Muscle of arm (tissue), 14 donors: ENCODE measurements at places on chromosomes 12 and 14. TPM values are rescaled to one million over a fixed set of nuclear protein-coding genes. Genes with fewer than 3 reads are reported as not detected.

DNA sequence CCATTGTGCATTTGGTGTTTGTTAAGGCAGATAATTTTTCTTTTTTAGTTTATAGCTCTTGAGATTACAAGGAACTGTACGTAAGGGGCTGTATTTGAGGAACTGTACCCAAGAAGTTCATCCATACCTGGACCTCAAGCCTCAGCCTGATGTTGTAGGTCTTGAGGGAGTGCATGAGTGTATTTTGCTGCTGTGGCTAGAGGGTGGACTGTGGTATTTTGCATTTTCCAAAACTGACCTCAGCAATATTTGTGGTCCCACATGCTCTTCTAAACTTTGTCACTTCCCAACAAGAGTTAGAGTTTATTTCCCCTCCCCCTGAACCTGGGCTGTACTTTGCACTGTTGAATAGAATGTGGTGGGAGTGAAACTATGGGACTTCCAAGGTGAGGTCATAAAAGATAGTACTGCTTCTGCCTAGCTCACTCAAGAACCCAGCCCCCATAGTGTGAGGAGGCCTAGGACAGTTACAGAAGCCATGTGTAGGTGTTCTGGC is 42.2 kb upstream of the FBXO33 start:
- DNase-seq: no peak

DNA sequence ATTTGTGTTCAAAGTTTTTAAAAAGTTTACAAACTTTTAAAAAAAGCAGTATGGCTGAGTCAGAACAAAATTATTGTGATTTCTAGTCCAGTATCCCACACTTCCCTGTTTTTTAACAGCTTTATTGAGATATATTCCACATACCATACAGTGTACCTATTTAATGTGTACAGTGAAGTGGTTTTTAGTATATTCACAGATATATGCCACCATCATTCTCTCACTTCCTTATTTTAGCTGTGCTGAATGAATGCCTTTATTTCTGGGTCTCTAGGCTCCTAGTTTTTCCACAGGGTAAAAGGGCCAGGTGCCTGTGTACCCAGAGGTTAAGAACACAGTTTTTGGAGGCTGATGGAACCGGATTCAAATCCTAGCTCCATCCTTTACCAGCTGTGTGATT is 58.9 kb upstream of the SRSF5 start:
- DNase-seq: no peak

GRCh38 chr12:46546634-46547273 is 174.2 kb upstream of the SLC38A2 start:
- DNase-seq: no peak

GRCh38 chr12:57936513-57936883 is 4.9 kb upstream of the ATP23 start:
- no peak for DNase-seq

DNA sequence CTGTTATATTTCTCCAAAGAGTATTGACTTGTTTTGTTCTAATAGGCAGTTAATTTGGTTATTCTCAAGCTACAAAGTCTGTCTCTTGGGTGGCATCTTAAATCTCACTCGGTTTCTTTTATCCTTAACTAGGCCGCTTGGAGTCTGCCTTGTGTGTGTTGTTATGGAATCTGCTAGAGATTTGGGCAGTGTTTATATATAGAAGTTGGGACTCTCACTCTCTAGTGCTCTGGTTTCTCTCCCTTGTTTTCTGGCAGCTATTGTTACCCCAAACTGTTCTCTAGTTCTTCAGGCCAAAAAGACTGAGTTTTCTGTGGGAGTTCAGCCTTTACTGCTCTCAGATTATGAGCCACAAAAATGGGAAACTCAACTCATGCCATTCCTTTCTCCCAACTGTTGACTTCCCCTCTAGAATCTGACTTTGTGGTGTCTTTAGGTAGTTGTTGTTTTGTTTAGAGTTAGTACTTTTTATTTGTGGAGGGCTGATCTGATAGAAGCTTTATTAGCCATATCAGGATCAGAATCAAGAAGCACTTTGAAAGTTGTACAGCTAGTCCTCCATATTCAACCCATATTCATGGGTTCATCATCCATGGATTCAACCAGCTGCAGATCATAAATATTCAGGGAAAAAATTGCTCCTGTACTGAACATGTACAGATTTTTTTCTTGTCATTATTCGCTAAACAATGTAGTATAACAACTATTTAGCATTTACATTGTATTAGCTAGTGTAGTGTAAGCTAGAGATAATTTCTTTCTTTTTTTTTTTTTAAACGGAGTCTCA is 11.2 kb downstream of the PSMA6 start:
- DNase-seq: no peak

DNA sequence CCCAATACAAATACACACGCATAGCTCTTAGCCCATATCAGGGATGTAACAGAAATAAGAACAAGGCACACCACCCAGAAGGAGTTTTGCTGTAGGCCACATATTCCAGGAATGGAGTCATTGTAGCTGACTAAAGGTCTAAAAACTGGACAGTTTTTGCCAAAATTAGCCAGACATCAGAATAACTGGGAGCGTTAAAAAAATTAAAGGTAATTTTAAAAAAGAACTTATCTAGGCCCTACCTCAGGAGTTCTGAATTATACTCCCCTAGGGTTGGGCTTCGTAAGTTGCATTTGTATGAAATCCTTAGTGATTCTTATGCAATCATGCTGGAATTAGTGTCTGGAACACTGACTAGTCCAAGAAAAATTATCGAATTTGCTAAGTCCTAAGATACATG is 987.7 kb downstream of the GALC start:
- no peak for DNase-seq

GRCh38 chr12:104600036-104600712 is 143.4 kb downstream of the CHST11 start:
- DNase-seq: no peak

GRCh38 chr12:20624718-20625117 is 70.4 kb upstream of the SLCO1C1 start:
- DNase-seq: no peak

DNA sequence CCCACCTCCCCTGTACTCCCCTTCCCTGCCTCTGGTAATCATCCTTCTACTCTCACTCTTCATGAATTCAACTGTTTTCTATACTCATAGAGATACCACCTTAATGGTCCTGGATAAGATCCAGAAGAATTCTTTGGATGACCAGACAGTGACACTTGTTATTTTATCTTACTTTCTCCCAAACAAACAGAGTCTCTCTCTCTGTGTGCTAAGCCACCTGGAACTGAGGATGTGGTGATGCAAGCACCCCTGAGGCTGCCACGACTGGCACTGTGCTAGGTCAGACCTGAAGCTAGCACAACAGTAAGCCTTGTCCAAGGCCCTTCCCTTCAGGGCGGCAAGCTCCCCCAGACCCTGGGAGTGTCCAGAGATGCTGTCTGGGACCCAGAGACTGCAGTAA is 250.2 kb downstream of the C12orf50 start:
- DNase-seq: no peak

GRCh38 chr14:28294834-28295440 is 471.6 kb upstream of the FOXG1 start:
- DNase-seq: no peak

DNA sequence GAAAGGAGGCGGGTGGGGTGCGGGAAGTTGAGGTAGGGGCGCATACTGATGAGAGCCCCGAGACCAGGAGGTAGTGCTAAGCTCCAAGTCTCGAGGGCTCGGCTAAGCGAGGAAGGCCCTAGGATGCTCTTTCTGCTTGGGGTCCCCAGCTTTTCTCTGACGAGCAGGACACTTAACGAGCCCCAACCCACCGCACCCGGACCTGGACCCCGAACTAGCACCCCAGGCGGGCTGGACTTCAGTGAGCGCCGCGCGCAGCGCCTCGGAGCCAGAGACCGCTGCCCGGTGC is 4.7 kb upstream of the C1QL4 start:
- DNase-seq: no peak

DNA sequence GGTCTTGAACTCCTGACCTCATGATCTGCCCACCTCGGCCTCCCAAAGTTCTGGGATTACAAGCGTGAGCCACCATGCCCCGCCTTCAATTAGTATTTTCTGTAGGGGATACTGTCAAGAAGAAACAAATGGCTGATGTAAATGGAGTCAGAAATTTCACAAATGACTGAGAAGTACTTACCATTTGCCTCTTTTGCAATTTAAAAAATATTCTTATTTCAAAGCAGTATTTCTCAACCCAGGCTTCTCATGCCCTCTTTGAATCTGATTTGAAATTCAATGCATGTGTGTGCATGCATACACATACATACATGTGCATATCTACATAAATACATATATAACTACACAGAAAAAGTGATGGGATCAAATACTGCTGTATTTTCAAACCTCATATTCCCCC is 4.4 kb downstream of the PSMA6 start:
- no peak for DNase-seq

- DNase-seq: no peak
Observed at GRCh38 chr14:56650979-56651378, 71.4 kb downstream of the TMEM260 start.

GRCh38 chr14:61184112-61184511 is 97.0 kb downstream of the TMEM30B start:
- peak; percentile 49 for DNase-seq

GRCh38 chr12:2891240-2892053 is 756 bp downstream of the TULP3 start:
- peak; percentile 79 for DNase-seq

DNA sequence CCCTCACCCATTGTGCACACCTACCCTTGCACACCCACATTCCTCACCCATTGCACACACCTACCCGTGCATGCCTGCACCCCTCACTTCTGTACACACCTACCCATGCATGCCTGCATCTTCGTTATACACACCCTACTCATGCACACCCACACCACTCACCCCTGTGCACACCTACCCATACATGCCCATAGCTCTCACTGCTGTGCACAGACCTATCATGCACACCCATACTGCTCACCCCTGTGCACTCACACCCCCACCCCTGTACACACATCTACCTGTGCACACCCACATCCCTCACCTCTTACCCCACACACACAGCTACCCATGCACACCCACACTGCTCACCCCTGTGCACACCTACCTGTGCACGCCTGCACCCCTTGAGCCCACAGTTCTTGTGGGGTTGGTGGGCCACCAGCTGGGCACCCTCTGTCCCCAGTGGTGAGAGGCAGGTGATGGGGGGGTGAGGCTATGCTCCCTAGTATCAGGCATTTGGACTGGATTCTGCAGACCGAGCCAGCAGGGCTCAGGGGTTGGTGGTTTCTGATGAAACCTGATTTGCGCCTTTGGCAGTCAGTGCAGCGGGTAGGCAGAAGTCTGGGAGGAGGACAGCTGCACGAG is 15.6 kb downstream of the CEP170B start:
- no peak for DNase-seq

- DNase-seq: no peak
Observed at GRCh38 chr14:60485057-60485597, 736 bp downstream of the C14orf39 start.

- no peak for DNase-seq
Observed at GRCh38 chr14:50831726-50832168, 785 bp upstream of the NIN start.

DNA sequence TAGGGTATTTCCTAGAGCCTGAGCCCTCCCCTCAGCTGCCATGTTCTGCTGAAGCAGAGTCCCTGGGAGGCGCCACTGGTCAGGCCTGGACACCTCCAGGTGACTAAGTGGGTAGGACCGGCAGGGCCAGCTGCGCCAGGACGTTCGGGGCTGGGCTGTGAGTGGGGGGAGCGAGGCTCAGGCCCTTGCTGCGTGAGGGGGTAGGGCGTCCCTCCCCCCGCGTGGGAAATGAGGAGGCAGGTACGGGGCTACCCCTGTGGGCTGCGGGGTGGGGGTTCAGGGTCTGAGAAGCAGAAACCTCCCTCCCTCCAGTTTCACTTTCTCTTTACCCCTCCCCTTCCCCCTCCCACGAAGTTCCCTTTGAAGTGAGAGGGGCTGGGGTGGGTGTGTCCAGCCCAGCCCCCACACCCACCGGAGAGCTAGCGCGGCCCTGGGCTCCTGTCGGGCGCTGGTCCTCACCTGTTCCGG is 22.1 kb upstream of the KIF26A start:
- DNase-seq: no peak

- no peak for DNase-seq
Observed at GRCh38 chr12:104356231-104357115, 52.9 kb downstream of the EID3 start.

The KRT82 gene
- polyA plus RNA-seq: not detected

The TMBIM4 gene
- polyA plus RNA-seq: 85.8 TPM

The SPPL3 gene
- 58.4 TPM for polyA plus RNA-seq

The GLS2 gene
- polyA plus RNA-seq: 0.81 TPM

The P3H3 gene
- 47.9 TPM for polyA plus RNA-seq

The PRICKLE1 gene
- polyA plus RNA-seq: 17.6 TPM

The EEF1AKMT3 gene
- 8.8 TPM for polyA plus RNA-seq

The LRRIQ1 gene
- 0.42 TPM for polyA plus RNA-seq

The CATSPERB gene
- 1.6 TPM for polyA plus RNA-seq

The OVCH1 gene
- polyA plus RNA-seq: 0.16 TPM
